NCI-H1436 treated with DMSO at 0.1 percent for 48 hours (cell line): ENCODE measurements at places on chromosomes 6 and 20.

- DNase-seq: no peak
Observed at GRCh38 chr6:37077905-37078296, 72.4 kb downstream of the FGD2 start.

- no peak for DNase-seq
Observed at GRCh38 chr20:33079259-33079658, at the start of gene BPIFB4. Gene BPIFB4 (plus strand): TSS chr20:33079643. CDS start chr20:33081527, 1,884 bp downstream.

GRCh38 chr6:12537389-12537788 is 179.2 kb upstream of the PHACTR1 start:
- no peak for DNase-seq

GRCh38 chr6:165222315-165223025 is 86.9 kb downstream of the C6orf118 start:
- no peak for DNase-seq

DNA sequence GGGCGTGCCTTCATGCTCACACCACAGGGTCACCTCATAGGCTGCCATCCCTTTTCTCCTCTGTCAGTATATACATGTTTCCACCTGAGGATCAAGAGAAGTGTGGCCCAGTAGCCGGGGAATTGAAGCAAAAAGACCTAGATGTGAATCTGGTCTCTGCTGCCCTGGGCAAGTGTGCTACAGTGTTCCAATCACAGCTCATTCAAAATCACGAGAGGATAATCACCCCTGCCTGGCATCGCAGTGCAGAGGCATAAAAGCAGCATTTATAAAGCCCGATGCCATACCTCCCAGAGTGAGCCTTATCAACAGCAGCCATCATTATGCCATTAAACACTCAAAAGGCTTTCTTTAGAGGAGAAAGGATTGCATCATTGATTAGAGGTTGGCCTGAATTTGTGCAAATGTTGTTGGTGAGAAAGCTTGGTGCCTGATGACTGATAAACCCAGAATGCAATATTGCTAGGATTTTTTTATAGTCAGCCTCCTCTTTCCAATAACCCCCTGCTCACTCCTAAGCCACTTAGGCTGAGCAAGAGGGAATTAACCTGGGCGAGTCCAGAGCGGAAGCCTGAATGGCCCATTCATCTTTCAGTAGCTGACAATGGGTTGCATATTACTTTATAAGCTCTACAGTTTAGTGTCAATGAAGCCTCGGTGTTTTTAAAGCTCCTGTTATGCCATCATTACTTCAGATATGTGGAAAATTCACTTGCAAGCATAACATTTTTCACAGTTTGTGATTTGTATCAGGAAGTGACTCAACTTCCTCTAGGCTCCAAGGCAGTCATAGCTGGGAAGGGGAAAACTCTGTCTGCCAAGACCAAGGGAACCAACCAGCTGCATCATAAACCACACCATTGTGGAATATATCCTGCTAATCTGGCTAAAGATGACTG is 92.5 kb upstream of the NXT1 start:
- peak; percentile 74 for DNase-seq

- no peak for DNase-seq
Observed at GRCh38 chr20:57880571-57880892, 170.7 kb upstream of the PMEPA1 start.

DNA sequence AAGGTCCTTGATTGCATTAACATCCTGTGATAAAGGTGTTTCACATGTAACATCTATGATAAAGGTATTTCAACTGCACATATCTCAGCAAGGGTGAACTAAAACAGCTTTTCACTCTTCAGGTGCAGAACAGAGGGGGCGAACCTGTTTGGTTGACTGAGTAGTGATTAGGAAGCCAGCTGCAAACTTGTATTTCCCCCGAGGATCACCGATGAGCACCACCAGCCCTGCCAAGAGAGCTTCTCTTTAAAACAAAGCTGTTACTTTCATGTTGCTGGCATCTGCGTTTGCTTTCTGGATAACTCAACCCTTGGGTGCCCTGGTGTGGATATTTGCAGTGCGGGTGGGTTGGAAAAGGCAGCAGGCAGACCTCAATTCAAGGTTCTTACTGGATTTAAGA is 39.6 kb downstream of the JAG1 start:
- DNase-seq: no peak
